ENCODE measurements at places on chromosomes 12 and 14.

DNA sequence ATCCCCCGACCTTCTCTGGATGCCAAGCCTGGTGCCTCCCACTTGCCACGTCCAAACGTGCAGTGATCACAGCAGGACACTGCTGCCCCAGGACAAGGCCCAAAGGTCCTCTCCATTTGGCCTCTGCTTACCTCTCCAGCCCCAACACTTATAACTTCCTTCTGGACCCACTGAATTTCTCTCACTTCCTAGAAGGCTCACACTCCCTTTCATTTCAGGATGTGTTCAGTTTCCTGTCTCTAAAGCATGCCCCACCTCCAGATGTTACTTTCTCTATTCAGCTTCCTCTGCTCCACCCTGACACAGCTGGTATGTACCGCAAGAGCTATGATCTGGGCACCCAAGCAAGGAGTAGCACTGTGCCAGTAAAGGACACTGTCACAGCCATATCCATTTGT is 33.0 kb downstream of the CDKL1 start:
- peak; percentile 58 for DNase-seq

DNA sequence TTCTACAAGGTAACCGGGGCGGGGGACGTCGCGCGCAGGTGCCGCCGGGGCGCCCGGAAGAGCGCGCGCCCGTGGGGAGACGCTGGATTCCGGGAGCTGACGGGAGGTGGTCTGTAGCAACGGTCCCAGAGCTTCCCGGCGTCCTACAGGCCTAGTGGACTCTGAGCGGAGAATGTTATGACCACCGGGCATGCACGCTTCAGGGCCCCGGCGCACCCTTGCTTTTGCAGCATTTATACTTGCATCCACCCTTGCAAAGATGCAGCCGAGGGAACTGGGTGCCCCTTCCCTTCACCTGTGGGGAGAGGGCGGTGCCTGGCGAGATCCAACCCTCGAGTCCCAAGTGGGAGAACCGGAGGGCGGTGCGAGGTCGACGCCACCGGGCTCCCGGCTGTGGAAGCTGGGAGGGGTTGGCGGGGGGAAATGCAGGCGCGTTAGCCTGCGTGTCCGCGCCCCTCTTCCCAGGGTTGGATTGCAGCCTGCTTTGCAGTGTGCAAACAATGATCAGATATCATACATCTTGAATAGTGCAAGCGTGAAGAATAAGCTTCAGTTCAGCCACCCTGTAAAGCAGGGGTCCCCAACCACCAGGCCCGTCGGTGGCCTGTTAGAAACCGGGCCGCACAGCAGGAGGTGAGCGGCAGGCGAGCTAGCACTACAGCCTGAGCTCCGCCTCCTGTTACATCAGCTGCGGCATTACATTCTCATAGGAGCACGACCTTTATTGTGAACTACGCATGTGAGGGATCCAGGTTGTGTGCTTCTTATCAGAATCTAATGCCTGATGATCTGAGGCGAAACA is 576 bp downstream of the ERP29 start:
- DNase-seq, result no peak

DNA sequence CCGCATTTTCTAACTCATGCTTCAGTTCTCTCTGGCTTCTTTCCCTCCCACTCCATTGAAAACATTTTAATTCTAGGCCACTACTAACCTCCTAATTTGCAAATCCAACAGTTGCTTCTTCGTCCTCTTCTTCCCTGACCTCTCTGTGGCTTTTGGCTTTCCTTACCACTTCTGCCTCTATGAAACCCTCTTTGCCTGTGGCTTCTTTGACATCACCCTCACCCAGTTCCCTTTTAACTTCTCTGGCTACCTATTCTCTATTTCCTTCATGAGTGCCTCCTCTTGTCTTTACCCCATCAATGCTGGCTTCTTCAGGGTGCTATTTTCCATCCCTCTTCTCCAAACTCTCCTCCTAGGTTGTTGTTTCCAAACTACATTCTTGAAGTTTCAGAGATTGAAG is 4.4 kb upstream of the HCFC2 start:
- DNase-seq, result no peak

GRCh38 chr14:64804754-64805260 is 74.9 kb downstream of the SPTB start:
- no peak for DNase-seq

- no peak for DNase-seq
These were observed 138.3 kb downstream of the KSR2 start for GRCh38 chr12:117830471-117830870.

GRCh38 chr12:122088179-122088810 is 9.7 kb downstream of the MLXIP start:
- DNase-seq, result no peak

GRCh38 chr12:85874031-85874461 is at the start of gene NTS:
TSS of gene NTS (plus strand) at chr12:85874295. CDS start at chr12:85874404, 109 bp downstream.
- DNase-seq, result no peak

DNA sequence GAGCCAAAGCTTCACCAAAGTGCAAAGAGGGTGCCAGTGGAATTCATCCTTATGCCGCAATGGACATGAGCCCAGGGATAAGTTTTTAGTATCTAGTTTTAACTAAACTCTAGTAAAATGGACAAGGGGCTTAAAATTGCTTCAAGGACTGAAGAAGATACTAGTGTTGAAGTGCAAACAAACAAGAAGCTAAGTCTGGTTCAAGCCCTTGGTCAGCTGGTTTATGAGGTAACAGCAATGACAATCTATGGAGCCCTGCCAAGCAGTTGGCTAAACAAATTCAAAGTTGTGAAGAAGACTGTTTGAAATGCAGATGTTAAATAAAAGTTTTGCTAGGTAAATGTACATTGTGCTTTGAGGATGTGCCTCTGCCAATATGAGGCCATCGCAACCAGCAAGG is 209.4 kb downstream of the KTN1 start:
- no peak for DNase-seq

- no peak for DNase-seq
These were observed 10.3 kb upstream of the ISM2 start for GRCh38 chr14:77508876-77509275.

- DNase-seq, result no peak
These were observed 210.9 kb downstream of the EXOC5 start for GRCh38 chr14:57057803-57058202.

GRCh38 chr14:104496095-104496494 is 83.5 kb upstream of the C14orf180 start:
- no peak for DNase-seq

DNA sequence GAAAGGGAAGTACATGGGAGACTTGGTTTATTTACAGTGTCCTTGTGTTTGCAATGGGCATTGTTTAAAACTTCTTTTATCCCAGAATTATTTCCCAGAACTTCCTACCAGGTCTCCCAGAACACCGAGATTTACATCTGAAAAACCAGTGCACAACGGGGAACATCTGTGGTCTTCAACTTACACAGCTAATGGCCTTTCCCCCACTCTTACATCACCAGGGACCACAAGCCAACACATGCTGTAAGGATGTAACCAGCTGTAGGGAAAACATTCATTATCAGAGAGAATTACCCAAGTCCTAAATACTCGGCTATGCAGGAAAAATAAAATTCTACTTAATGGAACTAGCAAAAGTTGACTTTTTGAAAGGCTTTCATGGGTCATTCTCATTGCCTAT is 267.6 kb downstream of the DUSP6 start:
- DNase-seq, result no peak

DNA sequence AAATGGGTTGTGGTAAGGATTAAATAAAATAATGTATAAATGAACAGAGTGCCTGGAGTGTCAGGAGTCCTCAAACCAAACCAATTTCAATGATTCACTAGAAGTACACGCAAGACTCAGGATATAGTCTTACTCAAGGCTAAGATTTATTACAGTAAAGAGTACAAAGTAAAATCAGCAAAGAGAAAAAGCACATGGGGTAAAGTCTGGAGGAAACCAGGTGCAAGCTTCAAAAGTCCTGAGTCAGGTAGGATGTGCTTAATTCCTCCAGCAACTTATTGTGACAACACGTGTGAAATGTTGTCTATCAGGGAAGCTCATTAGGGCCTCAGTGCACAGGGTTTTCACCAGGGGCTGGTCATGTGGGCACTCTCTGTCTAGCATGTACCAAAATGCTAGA is 105.8 kb upstream of the NAP1L1 start:
- DNase-seq, result no peak

DNA sequence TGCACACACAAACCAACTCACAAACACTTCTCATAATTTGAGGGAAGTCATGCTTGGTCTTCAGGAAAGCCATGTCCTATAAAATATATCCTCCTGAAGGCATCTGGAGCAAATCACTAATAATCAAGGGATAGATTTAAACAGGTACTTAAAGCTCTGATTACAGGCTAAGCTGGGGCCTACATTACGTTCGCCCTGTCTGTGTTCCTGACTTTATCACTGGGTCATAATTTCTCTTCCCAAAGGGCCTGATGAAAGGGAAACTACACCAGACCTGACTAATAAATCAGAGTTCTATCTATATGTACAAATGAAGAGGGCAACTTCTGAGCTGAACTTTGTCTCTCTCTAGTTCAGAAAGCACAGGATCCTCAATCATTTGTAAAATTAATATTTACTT is 43.9 kb upstream of the RASSF8 start:
- no peak for DNase-seq

GRCh38 chr12:62805517-62805916 is 129.4 kb downstream of the PPM1H start:
- DNase-seq, result no peak

- no peak for DNase-seq
These were observed 51.8 kb downstream of the MOK start for GRCh38 chr14:102252834-102253801.
